Fibroblast of skin of right biceps (primary cell): ENCODE measurements at places on chromosomes 3 and 15.

GRCh38 chr3:39025222-39025970 lies 26.3 kb downstream of the SCN11A start:
- DNase-seq = peak; percentile 3

DNA sequence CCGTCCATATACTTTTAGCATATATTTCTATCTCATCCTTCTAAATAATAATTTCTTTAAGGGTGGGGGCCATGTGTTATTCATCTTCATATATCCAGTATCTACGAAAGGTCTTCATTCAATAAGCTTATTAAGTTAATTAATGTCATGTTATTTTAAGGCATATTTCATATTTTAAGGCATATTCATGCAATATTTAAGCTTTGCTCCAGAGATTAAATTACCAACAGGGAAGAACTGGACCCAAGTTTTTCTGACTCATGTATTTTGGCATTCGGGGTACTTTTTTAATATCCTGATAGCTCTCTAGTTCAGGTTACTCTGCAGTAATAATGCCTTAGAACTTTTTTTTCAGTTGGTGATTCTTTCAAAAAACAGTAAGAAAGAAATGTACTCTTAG lies 27.4 kb downstream of the PHC3 start:
- DNase-seq = peak; percentile 55

DNA sequence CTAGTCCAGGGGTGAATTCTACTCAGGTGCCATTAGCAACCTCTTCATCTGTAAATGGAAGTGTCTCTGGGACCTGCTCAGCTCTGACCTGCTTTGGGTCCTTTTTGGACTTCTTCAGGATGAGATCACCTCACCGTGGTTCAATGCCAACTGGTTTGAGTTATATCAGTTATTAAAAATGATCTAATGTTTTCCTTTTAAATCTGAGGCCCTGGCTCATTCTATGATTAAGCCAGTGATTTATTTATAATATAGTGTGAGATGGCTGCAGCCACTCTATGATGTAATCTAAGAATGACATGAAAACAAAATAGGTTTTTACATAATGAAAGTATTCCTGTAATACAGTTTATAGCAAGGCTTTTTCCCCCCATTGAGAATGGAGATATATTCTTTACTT lies 79.4 kb downstream of the LPP start:
- DNase-seq = peak; percentile 78

- DNase-seq = no peak
Measured at GRCh38 chr3:174613173-174613572, 246.0 kb upstream of the NAALADL2 start.

DNA sequence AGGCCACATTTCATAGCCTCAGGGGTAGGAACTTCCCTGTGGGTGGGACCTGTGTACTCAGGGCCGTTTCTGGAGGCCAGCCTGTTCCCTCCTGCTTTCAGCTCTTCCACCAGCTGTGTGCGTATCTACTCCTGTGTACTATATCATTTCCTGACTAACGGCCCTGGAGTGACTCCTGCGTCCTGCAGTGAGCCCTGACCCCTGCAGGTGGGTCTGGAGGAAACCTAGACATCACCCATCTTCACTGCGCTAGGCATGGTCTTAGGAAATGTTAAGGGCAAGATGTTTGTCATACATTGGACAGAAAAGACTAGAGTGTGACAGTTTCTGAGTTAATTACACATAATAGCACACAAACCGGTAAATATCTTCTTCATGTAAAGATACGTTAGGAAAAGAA lies 297.3 kb downstream of the GABRB3 start:
- DNase-seq = no peak

DNA sequence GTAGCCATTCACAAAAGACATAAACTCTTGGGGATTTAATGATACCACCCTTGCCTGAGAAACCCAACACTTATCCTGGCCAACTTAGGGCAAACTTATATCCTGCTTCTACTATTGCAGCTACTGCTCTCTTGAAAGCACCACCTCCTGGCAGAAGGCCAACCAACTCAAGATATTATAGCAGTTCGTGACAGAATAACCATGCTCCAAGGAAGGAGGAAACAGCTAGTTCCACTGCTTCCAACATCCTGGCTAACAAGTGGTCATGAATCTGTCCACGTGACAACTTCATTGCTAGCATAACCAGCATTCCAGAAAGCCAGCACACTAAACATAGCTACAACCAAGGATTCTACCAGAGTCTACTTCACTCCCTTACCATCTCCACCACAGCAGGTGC lies 1037.5 kb downstream of the TBL1XR1 start:
- DNase-seq = peak; percentile 5

GRCh38 chr3:168828943-168829342 lies 733.2 kb upstream of the GOLIM4 start:
- DNase-seq = no peak

DNA sequence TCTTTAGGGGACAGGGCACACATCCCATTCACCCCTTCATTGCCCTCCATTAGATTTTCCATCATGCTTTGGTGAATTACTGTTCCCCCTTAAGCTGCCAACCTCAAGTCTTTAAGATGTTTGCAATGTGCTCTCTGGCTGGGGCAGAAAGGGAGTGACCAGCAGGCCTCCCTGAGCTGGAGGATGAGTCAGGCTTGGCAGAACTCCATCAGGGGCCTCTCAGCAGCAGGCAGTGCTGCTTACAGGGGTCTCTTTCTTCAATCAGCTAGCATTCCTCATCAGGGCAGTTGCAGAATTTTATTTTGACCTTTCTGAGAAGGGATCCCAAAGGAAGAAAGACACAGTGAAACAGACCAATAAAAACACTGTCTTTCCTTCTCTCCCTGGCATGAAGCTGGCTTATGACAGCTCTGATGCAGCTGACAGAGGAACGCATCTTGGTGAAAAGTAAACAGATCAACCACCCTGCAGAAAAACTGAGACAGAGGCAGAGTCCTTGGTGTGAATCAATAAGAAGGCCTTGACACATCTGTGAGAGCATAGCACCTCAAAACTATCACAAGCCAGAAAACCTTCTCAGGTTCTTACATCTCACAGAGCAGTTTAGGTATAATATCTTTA lies 88.7 kb upstream of the MRPL3 start:
- DNase-seq = peak; percentile 74

DNA sequence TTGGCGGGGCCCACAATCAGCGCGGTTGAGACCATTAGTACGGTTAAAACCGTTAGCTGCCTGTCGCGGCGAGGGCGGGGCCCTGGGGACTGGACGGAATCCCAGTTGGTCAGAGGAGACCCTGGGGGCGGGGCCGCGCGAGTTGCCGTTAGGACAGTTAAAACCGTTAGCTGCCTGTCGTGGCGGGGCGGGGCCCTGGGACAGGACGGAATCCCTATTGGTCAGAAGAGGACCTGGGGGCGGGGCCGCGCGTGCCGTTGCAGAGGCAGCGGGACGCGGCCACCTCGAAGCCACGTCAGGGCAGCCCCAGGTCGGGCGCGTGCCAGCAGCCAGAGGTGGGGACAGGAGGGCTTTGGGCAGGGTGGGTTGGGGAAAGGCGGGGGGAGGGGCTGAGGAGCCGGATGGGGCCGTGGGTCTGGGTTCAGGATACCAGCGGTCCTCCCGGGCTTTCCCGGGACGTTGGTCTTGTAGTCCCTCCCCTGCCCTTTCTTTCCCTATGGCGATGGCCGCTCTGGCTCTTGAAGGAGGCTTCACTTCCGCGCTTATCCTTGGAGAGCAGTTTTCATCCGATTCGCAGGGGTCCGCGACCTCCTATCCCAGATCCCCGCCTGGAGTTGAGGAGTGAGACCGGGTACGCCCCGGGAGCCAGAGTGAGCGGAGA lies 28.0 kb downstream of the KLHDC8B start:
- DNase-seq = peak; percentile 90

DNA sequence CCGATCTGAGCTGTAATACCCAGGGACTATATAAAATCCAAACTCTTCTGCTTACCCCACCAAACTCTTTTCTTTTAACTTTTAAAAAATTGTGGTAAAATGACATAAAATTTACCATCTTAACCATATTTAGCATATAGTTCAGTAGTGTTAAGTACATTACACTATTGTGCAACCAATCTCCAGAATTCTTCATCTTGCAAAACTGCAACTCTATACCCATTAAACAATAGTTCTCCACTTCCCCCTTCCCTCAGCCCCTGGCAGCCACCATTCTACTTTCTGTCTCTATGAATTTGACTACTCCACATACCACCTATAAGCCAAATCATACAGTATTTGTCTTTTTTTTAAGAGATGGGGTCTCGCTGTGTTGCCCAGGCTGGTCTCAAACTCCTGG lies 38.7 kb downstream of the SENP8 start:
- DNase-seq = no peak

- DNase-seq = no peak
Measured at GRCh38 chr3:105853801-105854432, 14.9 kb downstream of the CBLB start.

GRCh38 chr3:182713743-182714517 lies 79.4 kb upstream of the ATP11B start:
- peak; percentile 60 for DNase-seq

DNA sequence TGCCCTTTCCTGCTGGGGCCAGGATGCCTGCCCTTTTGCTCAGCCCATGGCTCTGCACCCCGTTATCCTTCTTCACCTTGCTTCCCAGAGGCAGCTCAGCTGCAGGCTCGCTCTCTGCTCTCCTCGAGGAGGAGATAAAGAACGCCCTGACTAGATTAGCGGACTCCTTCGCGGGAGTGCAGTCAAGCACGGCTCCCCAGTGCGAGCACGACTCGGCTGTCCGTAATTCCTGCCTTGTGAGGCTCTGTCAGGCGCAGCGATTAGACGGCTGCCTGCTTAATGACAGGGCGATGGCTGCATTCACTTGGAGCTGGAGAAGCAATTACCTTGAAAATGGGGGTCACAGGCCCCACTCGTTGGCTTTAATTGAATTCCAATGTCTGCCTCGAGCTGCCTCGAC lies 25.9 kb downstream of the TLE3 start:
- no peak for DNase-seq

GRCh38 chr3:136885357-136886213 lies 23.6 kb downstream of the NCK1 start:
- DNase-seq = no peak

GRCh38 chr3:178384321-178385230 lies 151.7 kb upstream of the KCNMB2 start:
- no peak for DNase-seq

- DNase-seq = no peak
Measured at GRCh38 chr15:62691008-62691407, 351.5 kb upstream of the TPM1 start.

DNA sequence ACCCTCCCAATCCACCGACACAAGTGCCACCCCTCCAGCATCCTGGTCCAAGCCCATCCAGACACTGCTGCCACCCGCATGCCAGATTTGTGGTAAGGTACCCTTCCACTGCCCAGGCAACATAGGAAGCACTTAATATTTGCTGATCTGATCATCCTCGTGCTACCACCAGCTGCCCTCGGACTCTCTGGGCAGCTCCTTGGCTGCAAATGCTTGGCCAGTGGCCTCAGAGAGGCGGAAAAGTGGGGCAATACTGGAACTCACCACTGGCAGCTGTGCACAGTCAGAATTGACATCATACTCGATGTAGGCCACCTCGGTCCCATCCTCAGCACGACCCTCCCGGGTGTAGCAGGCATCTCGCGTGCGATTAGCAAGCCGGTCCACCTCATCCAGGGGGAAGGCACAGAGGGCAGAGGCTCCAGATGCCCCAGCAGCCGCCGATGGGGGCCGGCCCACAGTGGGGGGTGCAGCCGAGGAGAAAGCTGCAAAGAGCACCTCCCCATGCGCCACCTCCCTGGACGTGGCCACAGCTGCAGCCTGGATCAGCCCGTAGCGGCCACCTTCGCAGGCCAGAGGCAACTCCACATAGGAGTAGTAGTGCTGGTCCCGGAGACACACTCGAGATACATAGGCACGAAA lies 6.5 kb downstream of the PLXNB1 start:
- no peak for DNase-seq

GRCh38 chr3:64961301-64961700 lies 273.5 kb upstream of the ADAMTS9 start:
- peak; percentile 9 for DNase-seq

- peak; percentile 99 for DNase-seq
Measured at GRCh38 chr15:38398134-38398533, 55.8 kb upstream of the FAM98B start.
